ENCODE measurements at places on chromosomes 2 and 18. TPM values are rescaled to one million over a fixed set of nuclear protein-coding genes. Genes with fewer than 3 reads are reported as not detected.
A peak's percentile ranks its signal among the peaks of the same experiment; 100 is the strongest.

The IL36RN gene
- not detected for total RNA-seq

DNA sequence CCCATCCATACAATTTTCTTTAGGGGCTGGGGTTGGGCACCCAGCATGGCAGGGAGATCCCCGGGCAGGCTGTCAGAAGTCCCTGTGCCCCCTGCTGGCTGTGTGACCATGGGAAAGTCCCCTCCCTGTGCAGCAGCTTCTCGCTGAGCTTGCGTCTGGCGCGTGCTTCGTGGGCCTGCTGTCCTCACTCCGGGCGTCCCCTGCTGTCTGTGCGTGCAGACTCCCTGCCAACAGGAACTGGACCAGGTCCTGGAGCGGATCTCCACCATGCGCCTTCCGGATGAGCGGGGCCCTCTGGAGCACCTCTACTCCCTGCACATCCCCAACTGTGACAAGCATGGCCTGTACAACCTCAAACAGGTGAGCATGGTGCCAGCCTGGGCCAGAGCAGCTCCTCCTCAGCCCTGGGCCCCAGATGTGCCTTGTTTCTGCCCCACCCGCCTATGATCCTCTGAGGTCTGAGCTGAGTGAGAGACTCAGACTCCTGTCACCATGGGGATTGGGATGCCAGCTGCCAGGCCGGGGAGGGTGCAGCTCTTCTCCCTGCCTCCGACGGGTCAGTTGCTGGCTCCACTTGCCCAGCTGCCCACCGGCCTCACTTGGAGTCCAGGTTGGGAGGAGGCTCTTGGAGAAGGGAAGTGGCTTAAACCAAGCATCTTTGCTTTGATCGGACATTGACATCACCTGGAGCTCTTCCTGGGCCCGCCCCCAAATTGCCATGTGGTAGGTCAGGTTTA, 28.6 kb downstream of the IGFBP2 start:
- H3K27ac ChIP-seq: no peak overlapping the region
- no peak for DNase-seq
- peaks cover 10% of the 10 kb centered on the region for H3K4me1 ChIP-seq
- no peaks in the 10 kb centered on the region for H3K27me3 ChIP-seq

DNA sequence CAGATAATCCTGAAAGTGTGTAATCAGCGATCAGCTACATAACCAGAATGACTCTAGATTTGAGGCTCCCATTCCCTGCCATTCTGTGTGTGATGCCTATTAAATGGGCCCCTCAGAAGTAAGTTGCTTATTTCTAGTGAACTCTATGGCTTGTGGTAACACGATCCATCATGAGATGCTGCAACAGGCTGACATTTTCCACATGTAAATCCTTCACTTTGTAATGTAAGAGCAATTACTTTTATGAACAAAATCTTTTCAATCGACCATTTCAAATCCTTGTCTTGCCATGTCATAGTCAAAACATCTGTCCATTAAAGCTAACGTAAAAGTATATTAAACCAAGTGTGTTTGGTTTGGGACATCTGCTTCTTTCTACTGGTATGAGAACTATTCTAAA, 175.9 kb upstream of the ETAA1 start:
- H3K27me3 ChIP-seq: no peaks in the 10 kb centered on the region
- no peak for DNase-seq
- H3K4me1 ChIP-seq: no peaks in the 10 kb centered on the region
- no peak overlapping the region for H3K4me3 ChIP-seq
- no peaks in the 10 kb centered on the region for H3K36me3 ChIP-seq

GRCh38 chr18:23629444-23629946, 33.2 kb downstream of the ANKRD29 start:
- no peak overlapping the region for H3K4me3 ChIP-seq
- no peaks in the 10 kb centered on the region for H3K36me3 ChIP-seq
- H3K27ac ChIP-seq: no peak overlapping the region
- DNase-seq: no peak
- H3K4me1 ChIP-seq: peaks cover 2% of the 10 kb centered on the region
- no peaks in the 10 kb centered on the region for H3K27me3 ChIP-seq

The IKZF2 gene
- total RNA-seq: 3.3 TPM

The OXER1 gene
- 6.0 TPM for total RNA-seq

DNA sequence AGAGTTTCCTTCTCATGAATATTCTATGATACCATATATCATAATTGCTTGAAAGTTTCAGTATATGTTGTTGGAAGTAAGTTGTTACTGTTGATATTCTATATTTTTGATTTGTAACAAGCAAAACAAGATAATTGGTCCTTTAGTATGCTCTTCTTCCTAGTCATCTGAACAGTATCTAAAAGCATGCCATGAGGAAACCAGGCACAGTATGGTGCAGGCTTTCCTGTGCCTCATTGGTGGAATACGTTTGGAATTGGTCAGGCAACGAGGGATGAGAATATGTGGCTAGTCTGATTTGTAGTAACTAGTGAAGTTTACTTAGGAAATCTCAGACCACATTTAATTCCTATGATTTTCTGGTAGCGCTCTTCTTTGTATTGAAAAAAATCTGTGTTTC, 22.8 kb downstream of the ASXL3 start:
- no peak overlapping the region for H3K4me3 ChIP-seq
- H3K27ac ChIP-seq: no peak overlapping the region
- DNase-seq: no peak
- peaks cover 3% of the 10 kb centered on the region for H3K4me1 ChIP-seq
- H3K36me3 ChIP-seq: no peaks in the 10 kb centered on the region
- H3K27me3 ChIP-seq: no peaks in the 10 kb centered on the region

- H3K27me3 ChIP-seq: no peaks in the 10 kb centered on the region
- H3K27ac ChIP-seq: peak overlapping the region; percentile 50
- DNase-seq: peak; percentile 85
- no peak overlapping the region for H3K4me3 ChIP-seq
- peaks cover 5% of the 10 kb centered on the region for H3K4me1 ChIP-seq
- H3K36me3 ChIP-seq: no peaks in the 10 kb centered on the region
These were observed 62.1 kb upstream of the SLC16A14 start for GRCh38 chr2:230130668-230131364.

- H3K27ac ChIP-seq: no peak overlapping the region
- H3K4me1 ChIP-seq: peaks cover 8% of the 10 kb centered on the region
- DNase-seq: no peak
- H3K36me3 ChIP-seq: no peaks in the 10 kb centered on the region
- H3K27me3 ChIP-seq: no peaks in the 10 kb centered on the region
These were observed 1.2 kb upstream of the BIN1 start for GRCh38 chr2:127108090-127108523.

The GPR35 gene
- total RNA-seq: 2.3 TPM

GRCh38 chr18:78861706-78862105, 117.9 kb upstream of the SALL3 start:
- H3K27ac ChIP-seq: no peak overlapping the region
- no peaks in the 10 kb centered on the region for H3K27me3 ChIP-seq
- no peak overlapping the region for H3K4me3 ChIP-seq

DNA sequence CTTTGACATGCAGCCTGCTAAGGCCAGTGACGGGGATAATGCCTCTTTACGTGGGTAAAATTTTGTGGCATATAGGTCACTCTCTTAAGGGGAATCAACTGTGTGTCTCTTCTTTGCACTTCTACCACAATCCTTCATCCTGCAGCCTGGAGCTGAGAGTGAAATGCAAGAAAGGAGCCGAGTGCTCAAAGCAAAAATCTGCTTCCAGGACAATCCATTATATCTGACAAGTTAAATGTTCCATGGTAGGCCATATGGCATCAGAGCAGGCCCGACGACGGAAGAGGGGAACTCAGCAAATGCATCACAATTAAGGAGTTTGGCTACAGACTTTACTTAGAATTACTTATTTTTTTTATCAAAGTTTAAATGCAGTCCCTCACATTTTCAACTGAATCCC, 171.2 kb downstream of the TCF4 start:
- H3K27me3 ChIP-seq: no peaks in the 10 kb centered on the region
- no peak overlapping the region for H3K4me3 ChIP-seq
- no peak for DNase-seq
- H3K36me3 ChIP-seq: no peaks in the 10 kb centered on the region
- no peak overlapping the region for H3K27ac ChIP-seq

GRCh38 chr2:233359823-233360222, 5.5 kb downstream of the DGKD start:
- H3K4me1 ChIP-seq: peaks cover 9% of the 10 kb centered on the region
- no peak overlapping the region for H3K4me3 ChIP-seq
- H3K27me3 ChIP-seq: no peaks in the 10 kb centered on the region
- no peak overlapping the region for H3K27ac ChIP-seq
- no peaks in the 10 kb centered on the region for H3K36me3 ChIP-seq
- DNase-seq: no peak

- no peaks in the 10 kb centered on the region for H3K36me3 ChIP-seq
- H3K27ac ChIP-seq: peak overlapping the region; percentile 92
- H3K27me3 ChIP-seq: no peaks in the 10 kb centered on the region
These were observed 1.8 kb downstream of the ZFP36L2 start for GRCh38 chr2:43224571-43225092.

The COLEC11 gene
- 43.7 TPM for total RNA-seq

- H3K27me3 ChIP-seq: no peaks in the 10 kb centered on the region
- H3K27ac ChIP-seq: no peak overlapping the region
- H3K4me3 ChIP-seq: no peak overlapping the region
- DNase-seq: no peak
These were observed 147.3 kb downstream of the BCL11A start for GRCh38 chr2:60406192-60406591.

GRCh38 chr2:106159866-106160785, 34.0 kb downstream of the UXS1 start:
- no peaks in the 10 kb centered on the region for H3K4me1 ChIP-seq
- no peaks in the 10 kb centered on the region for H3K36me3 ChIP-seq
- DNase-seq: no peak
- H3K27me3 ChIP-seq: no peaks in the 10 kb centered on the region
- H3K27ac ChIP-seq: no peak overlapping the region

The DYNAP gene
- not detected for total RNA-seq

GRCh38 chr2:134758633-134759032, 39.8 kb upstream of the TMEM163 start:
- no peaks in the 10 kb centered on the region for H3K36me3 ChIP-seq
- H3K4me1 ChIP-seq: peaks cover 11% of the 10 kb centered on the region
- H3K4me3 ChIP-seq: no peak overlapping the region
- no peaks in the 10 kb centered on the region for H3K27me3 ChIP-seq

DNA sequence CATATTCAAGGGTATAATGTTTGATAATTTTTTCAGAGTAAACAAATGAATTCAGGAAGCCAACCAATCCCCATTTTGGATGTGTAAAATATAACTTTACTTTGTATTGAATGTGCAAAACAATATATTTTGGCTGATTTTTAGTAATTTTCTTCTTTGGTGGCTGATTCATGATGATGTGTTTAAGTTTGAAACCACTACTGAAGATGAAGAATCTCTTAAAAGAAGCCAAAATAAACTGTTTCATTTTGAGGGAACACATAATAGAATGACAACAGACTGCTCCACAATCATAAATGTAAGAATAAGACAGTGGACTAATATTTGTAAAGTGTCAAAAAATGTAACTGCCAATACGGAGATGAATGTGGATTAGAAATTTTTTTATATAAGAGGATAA, 52.5 kb upstream of the TRIM43 start:
- no peak overlapping the region for H3K4me3 ChIP-seq
- H3K27ac ChIP-seq: no peak overlapping the region
- H3K4me1 ChIP-seq: no peaks in the 10 kb centered on the region
- H3K27me3 ChIP-seq: no peaks in the 10 kb centered on the region

DNA sequence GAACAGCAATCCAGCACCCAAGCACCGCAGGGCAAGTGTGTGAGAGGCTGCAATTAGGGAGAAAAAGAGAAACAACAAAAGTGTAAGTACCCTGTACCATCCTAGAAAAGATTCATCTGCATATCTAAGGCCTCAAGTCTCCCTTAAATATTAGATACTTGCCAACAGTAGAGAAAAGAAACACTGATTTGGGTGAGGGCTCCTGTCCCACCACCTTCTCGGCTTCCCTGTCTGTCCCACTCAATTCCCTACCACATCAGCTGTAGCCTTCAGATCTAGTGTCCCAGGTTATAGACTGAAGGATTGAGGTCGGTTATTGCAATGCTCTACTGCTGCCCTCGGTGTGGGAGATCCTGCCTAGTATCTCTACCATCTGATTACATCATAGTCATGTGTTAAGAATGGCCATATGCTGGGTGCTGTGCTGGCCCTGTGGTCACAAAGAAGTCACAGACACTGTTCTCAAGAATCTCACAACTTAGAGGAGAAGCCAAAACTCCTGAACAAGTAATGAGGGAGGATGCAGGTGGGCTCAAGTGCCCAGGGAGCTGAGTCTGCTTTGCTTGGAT, 2.5 kb downstream of the RAX start:
- no peak for DNase-seq
- H3K36me3 ChIP-seq: no peaks in the 10 kb centered on the region
- H3K4me1 ChIP-seq: peaks cover 2% of the 10 kb centered on the region

DNA sequence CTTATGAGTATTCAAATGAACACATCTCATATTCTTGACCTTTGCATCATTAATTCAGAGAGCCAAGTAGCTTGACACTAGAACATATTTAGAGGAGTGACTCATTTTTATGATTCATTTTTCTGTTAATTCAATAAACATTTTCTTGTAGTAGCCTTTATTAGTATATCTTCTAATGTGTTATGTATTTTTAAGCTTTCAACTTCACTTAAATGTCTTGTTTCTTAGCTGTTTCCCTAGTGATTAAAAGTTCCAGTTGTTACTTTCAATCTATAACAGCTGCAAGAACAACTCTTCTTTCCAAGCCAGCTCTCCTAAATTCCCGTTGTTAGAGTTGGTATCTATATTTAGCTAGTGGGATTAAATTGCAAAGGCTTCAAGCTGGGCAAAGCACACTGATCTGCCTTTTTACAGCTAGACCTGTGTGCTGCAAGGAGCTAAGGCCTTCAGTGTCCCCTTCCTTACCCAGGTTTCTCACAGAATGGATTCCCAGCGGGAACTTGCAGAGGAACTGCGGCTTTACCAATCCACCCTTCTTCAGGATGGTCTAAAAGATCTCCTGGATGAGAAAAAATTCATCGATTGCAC, at the start of gene KLHL41:
TSS of gene KLHL41 (plus strand) at position 405 of the 588 bp plus-strand sequence. CDS start at position 482, 77 bp downstream.
- no peak within 1 kb of the TSS for H3K27ac ChIP-seq
- peaks cover 3% of the 10 kb centered on the region for H3K4me1 ChIP-seq
- H3K4me3 ChIP-seq: no peak within 1 kb of the TSS
- H3K36me3 ChIP-seq: no peaks in the 10 kb centered on the region

DNA sequence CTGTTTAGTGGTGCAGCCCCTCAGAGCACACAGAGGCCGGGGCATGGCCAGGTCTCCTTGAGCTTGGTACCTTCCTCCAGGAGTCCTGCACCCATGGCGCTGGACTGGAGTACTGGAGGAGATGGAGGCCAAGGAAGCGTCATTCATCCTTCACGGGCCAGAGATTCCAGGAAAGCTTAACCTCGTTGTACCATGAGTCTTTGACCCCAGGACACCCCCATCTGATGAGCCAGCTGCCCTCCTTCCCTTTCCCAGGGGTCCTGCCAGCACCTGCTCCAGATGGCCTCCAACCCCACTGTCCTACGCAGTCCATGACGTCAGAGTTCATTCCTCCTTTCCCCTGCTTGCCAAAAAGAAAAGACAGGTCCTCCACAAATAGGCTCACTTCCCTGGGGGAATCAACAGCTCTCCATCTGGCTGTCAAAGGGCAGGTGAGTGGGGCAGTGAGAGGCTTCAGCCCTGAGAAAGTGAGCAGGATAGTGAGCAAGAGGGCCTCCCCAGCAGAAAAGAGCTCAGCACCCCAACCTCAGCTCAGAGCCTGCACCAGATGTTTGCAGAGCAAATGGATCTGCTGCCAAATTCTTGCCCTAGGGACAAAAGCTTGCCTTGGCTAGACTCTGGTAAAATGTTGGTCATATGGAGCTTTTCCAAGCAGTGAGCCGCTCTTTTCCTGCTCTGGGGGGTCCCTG, 4.5 kb upstream of the NPPC start:
- no peaks in the 10 kb centered on the region for H3K36me3 ChIP-seq
- peak; percentile 16 for DNase-seq
- peaks cover 4% of the 10 kb centered on the region for H3K4me1 ChIP-seq

Data from ovary (tissue), 10 donors.